Activated CD8-positive, alpha-beta T cell treated with anti-CD3 and anti-CD28 coated beads, Interleukin-2, amount 10 ng/mL, durations not matched to agents 7 days and 5 days (primary cell): ENCODE measurements at places on chromosomes 6 and 20.

GRCh38 chr20:33740189-33740588 is 8.4 kb downstream of the ZNF341 start:
- H3K36me3 ChIP-seq: peaks cover 20% of the 10 kb centered on the region
- DNase-seq: no peak
- no peak overlapping the region for H3K4me3 ChIP-seq
- H3K27ac ChIP-seq: no peak overlapping the region
- H3K4me1 ChIP-seq: peaks cover 8% of the 10 kb centered on the region

DNA sequence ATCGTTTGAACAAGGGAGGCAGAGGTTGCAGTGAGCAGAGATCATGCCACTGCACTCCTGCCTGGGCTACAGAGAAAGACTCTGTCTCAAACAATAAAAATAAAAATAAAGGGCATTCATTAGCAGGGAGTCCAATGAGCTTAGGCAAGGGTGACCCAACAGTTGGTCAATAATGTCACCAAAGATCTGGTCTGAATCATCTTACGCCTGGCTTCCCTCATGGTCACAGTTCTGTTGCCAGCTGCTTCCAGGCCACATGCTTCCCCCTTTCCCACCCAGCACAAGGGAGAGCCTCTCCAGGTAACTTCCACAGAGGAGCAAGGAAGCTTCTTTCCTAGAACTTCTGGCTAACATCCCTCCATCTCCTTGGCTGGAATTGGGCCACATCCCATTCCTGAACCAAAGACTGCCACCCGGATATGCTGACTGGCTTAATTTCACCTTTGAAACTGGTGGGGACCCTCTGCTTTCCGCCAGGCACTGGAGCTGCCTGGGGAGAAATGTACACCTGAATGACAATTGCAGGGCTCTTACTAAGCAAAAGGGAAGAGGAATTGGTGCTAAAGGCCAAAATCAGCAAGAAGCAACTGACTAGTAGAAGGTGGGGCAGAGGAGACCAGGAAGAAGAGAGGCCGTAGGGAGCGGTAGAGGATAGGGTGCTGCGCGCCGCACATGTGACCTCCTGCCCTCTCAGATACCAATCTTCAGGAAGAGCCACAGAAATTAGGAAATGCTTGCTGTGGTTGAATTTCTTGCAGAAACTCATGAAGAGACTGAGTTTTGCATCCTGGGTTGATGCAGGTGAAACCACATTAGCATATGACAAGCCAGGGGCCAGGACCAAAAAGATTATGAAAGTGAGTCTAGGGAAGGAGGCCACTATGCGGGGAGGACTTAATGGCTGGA is 8.3 kb upstream of the SCML4 start:
- no peak overlapping the region for H3K27ac ChIP-seq
- no peak overlapping the region for H3K4me3 ChIP-seq
- H3K36me3 ChIP-seq: no peaks in the 10 kb centered on the region
- no peaks in the 10 kb centered on the region for H3K27me3 ChIP-seq

- peaks cover 1% of the 10 kb centered on the region for H3K27me3 ChIP-seq
- H3K4me1 ChIP-seq: no peaks in the 10 kb centered on the region
- H3K36me3 ChIP-seq: no peaks in the 10 kb centered on the region
- H3K27ac ChIP-seq: no peak overlapping the region
- no peak for DNase-seq
- H3K4me3 ChIP-seq: no peak overlapping the region
Measured at GRCh38 chr6:137246791-137247202, 27.6 kb upstream of the IFNGR1 start.

- no peak overlapping the region for H3K4me3 ChIP-seq
- H3K27ac ChIP-seq: no peak overlapping the region
- H3K4me1 ChIP-seq: peaks cover 6% of the 10 kb centered on the region
- no peak for DNase-seq
Measured at GRCh38 chr6:156703719-156704118, 73.5 kb upstream of the ARID1B start.

DNA sequence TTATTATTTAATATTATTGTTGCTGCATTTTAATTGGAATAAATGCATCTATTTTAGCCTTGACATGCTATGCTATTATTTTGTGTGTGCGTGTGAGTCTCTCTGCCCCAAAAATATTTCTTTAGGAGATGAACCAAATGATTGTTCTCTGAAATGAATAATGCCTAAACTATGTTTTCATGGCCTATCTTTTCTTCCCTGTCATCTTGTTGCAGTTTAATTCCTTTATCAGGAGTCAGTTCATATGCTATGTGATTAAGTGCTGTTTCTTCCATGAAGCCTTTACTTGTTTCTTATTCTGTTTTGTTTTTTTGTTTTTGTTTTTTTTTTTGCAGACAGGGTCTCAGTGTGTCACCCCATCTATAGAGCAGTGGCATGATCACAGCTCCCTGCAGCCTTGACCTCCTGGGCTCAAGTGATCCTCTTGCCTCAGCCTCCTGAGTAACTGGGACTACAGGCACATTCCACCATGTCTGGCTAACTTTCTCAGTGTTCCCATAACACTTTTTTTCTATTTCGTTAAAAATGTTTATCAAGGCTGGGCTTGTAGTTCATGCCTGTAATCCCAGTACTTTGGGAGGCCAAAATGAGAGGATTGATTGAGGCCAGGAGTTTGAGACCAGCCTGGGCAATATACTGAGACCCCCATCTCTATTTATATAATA is 25.7 kb downstream of the TPX2 start:
- peaks cover 8% of the 10 kb centered on the region for H3K4me1 ChIP-seq
- no peak overlapping the region for H3K27ac ChIP-seq
- H3K36me3 ChIP-seq: peaks cover 62% of the 10 kb centered on the region

- H3K27me3 ChIP-seq: no peaks in the 10 kb centered on the region
- no peak for DNase-seq
- no peak overlapping the region for H3K27ac ChIP-seq
- no peaks in the 10 kb centered on the region for H3K4me1 ChIP-seq
- H3K4me3 ChIP-seq: no peak overlapping the region
Measured at GRCh38 chr6:71454056-71454455, 165.4 kb downstream of the OGFRL1 start.

DNA sequence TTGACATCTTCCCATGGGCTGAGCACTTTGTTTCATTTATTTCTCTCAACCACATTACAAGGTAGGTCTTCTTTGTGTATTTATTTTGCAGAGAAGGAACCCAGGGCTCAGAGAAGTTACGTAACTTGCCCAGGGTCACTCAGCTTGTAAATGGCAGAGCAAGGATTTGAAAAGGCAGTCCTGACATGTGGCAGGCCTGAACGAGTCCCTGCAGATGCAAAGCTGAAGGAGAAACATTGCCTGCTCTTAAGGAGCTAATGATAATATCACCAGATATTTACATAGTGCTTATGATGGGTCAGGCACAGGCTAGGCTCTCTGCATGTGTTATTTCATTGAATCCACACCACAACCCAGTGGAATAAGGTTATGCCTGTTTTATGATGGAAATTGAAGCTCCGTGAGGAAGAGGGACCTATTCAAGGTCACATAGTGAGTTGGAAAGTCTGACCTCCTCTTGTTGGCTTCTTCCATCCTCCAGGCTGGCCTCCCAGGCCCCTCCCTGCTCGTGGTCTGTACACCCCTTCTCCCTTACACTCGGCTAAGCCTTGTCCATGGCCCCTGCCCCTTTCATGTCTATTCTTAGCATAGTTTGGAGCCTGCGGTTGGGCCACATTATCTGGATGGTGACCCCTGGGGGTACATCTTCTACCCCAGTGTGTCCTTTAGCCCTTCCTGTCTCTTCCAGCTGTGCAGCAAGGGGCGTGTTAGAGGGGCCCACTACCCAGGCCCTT is 12.5 kb downstream of the MYH7B start:
- H3K27me3 ChIP-seq: peaks cover 2% of the 10 kb centered on the region
- H3K27ac ChIP-seq: no peak overlapping the region
- H3K36me3 ChIP-seq: no peaks in the 10 kb centered on the region
- DNase-seq: no peak

DNA sequence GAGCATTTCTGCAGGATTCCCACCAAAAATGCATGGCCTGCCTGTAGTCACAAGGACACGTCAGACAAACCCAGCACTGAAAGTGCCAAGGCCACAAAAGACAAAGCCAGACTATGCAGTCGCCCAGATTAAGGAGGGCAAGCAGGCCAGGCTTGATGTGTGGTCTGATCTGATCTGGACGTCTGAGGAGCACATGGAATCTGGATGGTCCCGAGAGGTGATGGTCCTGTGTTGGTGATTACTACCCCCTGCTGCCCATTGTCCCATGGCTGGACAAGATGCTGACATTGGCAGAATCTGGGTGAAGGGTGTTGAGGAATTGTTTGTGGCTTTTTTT is 17.1 kb downstream of the NPEPL1 start:
- no peaks in the 10 kb centered on the region for H3K27me3 ChIP-seq
- peak; percentile 7 for DNase-seq
- H3K27ac ChIP-seq: no peak overlapping the region
- H3K36me3 ChIP-seq: peaks cover 4% of the 10 kb centered on the region

GRCh38 chr6:148146717-148147462 is 195.7 kb upstream of the SASH1 start:
- no peaks in the 10 kb centered on the region for H3K27me3 ChIP-seq
- H3K4me1 ChIP-seq: peaks cover 6% of the 10 kb centered on the region
- H3K36me3 ChIP-seq: no peaks in the 10 kb centered on the region
- DNase-seq: peak; percentile 30
- H3K27ac ChIP-seq: no peak overlapping the region

DNA sequence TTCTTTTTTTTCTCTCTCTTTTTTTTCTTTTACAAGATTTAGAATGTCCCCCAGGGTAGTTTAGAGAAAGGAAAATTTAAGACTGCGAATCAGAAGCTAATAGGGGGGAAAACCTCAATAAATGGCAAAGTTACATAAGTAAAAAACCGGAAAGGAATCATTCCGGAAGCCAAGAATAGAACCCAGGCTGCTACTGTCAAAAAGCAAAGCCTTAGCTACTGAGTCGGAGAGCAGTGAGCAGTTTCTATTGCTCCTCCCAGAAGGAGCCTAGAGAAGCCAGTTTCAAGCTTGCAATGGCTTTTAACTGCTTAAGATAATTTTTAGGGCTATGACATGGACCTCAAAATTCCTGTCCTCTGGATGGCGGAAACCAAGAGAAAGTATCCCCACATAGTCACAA is 31.6 kb downstream of the SAMD5 start:
- H3K4me1 ChIP-seq: no peaks in the 10 kb centered on the region
- no peaks in the 10 kb centered on the region for H3K27me3 ChIP-seq
- H3K27ac ChIP-seq: no peak overlapping the region
- H3K36me3 ChIP-seq: no peaks in the 10 kb centered on the region
- no peak for DNase-seq

DNA sequence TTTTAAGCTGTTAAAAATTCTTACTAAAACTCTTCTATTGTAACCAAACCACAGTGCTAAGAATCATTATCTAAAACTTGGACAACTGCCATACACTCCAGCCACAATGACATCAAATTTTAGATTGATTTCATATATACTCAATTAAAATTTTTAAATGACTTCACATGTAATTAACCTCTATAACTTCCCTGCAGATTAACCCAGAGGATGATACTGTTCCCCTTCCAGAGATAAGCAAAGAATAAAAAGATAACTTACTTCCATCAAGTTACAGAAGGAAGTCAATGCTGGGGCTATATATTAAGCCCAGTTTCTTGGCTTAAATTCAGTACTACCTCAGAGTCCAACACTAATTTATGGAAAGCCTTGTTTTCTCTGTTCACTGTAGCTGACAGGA is 71.3 kb downstream of the ARHGAP18 start:
- no peak for DNase-seq
- no peaks in the 10 kb centered on the region for H3K27me3 ChIP-seq

- no peak overlapping the region for H3K4me3 ChIP-seq
- H3K27me3 ChIP-seq: no peaks in the 10 kb centered on the region
- H3K36me3 ChIP-seq: no peaks in the 10 kb centered on the region
- no peaks in the 10 kb centered on the region for H3K4me1 ChIP-seq
Measured at GRCh38 chr6:93568169-93568568, 148.8 kb upstream of the EPHA7 start.

DNA sequence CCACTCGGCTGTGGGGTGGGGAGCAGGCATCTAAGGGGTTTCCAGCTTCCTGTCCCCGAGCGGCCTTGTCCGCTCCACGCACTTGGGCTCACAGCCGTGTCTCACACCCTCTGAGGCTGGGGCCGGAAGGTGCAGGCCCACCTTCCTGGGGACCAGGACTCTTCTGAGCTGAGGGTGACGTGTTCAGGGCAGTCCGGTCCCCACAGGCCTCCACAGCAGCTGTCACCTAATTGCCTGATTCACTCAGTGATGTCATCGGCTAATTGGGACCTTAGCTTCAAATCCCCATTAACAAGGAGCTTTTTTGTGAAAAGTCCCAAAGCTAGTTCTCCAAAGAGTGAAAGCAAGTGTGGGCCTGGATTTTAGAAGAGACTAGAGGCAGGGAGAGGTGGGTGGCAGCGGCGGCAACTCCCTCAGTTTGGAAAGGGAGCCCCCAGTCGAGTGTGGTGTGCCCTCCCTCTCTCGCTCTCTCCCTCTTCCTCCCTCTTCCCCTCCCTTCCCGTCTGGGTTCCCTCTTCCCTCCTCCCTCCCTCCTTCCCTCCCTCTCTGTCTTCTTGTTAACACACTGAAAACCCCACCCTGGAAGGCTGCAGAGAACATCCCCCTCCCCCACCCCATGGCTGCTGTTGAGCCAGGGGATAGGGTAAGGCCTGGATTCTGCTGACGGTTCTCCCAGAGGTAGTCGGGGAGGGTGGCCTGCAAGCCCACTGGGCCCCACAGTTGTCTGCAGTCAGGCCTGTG is 39.0 kb downstream of the MYT1 start:
- H3K27me3 ChIP-seq: no peaks in the 10 kb centered on the region
- H3K4me3 ChIP-seq: no peak overlapping the region
- H3K27ac ChIP-seq: no peak overlapping the region
- DNase-seq: no peak

DNA sequence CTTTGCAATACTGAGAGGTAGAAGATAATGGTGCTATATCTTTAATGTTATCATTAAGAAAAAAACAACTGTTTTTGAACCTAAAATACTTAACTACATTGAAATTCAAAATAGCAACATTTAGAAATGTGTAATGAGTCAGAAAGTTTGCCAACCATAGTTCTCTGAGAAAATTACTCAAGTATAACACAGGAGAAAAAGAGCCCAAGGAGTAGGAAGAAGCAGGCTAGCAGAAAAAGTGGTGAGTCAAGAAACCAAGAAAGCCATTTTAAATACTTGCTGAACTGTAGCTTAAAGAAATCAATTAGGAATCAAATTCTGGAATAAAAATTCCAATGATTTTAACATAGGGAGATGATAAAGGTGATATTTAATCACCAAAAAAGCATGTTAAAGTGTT is 181.0 kb upstream of the RSPO3 start:
- no peak overlapping the region for H3K4me3 ChIP-seq
- no peaks in the 10 kb centered on the region for H3K36me3 ChIP-seq
- H3K27ac ChIP-seq: no peak overlapping the region
- DNase-seq: no peak

GRCh38 chr6:112634376-112634775 is 287.2 kb downstream of the RFPL4B start:
- DNase-seq: no peak
- no peak overlapping the region for H3K4me3 ChIP-seq
- no peaks in the 10 kb centered on the region for H3K36me3 ChIP-seq

GRCh38 chr20:35463455-35464300 is 8.3 kb downstream of the CEP250 start:
- no peak overlapping the region for H3K27ac ChIP-seq
- peak; percentile 78 for DNase-seq
